DMS79 treated with DMSO at 0.1 percent for 48 hours (cell line): ENCODE measurements at places on chromosomes 7 and 10.

DNA sequence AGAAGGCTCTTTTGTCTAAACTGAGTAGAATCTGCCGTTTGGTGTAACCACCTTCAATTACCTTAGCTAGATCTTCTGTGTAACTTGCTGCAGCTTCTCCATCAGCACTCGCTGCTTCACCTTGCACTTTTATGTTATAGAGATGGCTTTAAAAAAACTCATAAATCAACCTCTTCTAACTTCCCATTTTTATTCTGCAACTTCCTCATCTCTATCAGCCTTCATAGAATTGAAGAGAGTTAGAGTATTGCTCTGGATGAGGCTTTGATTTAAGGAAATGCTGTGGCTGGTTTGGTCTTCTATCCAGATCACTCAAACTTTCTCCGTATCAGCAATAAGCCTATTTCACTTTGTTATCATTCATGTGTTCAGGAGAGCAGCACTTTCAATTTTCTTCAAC, 1131.9 kb upstream of the CELF2 start:
- no peak for DNase-seq

DNA sequence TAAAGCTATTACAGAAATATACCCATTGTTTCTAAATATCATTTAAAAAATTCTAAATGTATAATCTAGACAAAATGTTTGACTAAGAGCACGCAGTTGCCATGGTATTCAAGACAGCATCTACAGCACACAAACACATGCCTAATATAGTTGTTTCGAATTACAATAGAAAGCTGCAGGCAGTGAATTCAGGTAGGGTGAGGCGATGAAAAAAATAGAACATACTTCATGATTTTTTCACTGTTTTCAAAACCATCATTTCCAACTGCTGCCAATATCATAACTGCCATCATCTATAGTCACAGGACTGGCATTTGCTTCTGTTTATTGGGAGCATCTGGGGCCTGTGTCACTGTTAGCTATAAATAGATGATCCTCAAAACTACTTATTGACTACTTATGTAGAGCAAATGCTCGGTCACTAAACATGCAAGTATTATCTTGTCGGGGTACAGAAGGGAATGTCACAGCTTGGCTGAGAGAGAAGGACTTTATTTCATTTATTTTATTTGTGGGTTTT, 34.4 kb upstream of the OTUD1 start:
- no peak for DNase-seq

DNA sequence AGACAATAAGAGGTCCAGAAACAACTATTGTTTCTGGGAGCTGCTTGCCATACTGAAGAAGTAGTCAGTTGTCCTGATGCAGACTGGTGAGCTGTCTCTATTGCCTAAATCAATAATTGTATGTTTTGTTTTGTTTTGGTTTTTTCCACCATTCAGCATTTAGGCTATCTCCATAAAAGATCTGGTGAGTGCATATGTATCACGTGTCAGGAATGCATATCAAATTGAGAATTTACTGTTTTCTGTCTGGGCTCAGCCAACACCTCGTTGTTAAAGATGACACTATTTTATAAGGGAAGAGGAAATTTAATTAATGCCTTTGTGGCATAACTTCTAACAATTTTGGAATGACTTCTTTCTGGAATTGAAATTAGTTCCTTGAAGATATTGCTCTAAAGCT, 66.2 kb downstream of the SORCS1 start:
- DNase-seq: no peak

DNA sequence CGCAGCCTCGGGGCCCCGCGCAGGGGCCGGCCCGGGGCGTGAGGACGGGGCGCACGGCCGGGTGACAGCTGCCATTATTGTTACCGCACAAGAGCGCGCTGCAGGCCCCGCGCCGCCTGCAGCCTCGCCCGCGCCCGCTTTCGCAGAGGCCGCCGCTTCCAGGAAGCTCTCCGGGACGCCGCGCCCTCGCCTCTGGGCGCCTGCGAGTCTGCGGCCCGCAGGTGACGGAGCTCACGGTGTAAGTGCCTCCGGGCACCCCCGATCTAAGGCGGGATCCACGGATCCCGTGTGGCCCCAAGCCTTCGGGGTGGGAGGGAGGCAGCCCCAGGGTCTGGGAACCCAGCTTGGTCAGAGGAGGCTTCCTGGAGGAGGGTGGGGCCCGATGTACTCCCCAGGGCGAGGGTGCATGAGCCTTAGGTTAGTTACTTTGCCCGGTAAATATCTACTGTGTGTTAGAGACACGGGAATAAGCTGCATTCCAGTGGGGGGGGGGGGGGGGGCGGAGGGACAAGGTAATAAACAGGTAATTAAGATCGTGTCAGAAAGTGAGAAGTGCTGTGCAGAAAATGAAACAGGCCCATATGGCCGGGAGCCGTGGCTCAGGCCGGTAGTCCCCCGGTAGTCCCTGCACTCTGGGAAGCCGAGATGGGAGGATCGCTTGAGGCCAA, 638 bp downstream of the IQCE start:
- DNase-seq: no peak

GRCh38 chr7:151637781-151638261, 118.1 kb upstream of the RHEB start:
- DNase-seq: no peak

- no peak for DNase-seq
These were observed 75.3 kb downstream of the EPC1 start for GRCh38 chr10:32271617-32272016.

- peak; percentile 72 for DNase-seq
These were observed 25.1 kb downstream of the FAM13C start for GRCh38 chr10:59337201-59337652.

DNA sequence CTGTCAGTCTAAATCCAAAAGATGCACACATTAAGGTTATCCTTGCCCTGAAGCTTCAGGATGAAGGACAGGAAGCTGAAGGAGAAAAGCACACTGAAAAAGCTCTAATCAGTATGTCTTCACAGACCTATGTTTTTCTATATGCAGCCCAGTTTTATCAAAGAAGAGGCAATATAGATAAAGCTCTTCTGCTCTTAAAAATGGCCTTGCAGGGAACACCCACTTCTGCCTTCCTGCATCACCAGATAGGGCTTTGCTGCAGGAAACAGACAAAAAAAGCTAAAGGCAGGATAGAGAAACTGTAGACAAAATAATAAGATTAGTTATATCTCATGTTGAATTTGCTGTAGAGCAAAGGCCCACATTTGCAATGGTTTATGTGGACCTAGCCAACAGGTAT, 14.9 kb upstream of the IFIT1B start:
- DNase-seq: no peak

DNA sequence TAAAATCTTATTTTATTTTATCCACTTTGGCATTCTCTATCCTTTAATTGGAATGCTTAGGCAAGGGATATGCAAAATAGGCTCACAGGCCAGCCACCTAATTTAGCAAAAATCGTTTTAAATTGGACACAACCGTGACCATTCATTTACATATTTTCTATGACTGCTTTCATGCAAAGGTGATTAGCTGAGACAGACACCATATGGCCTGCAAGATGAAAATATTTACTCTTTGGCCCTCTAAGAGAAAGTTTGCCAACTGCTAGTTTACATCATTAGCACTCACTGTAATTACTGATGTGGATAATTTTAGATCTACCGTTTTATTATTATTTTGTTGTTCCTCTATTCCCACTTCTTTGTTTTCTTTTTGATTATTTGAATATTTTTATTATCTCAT, 375.5 kb upstream of the LRRTM3 start:
- DNase-seq: no peak

- DNase-seq: no peak
These were observed 24.6 kb upstream of the ANKRD2 start for GRCh38 chr10:97547962-97548361.

- DNase-seq: peak; percentile 33
These were observed 1.8 kb downstream of the GRK5 start for GRCh38 chr10:119209035-119209735.

GRCh38 chr7:87507446-87507845, 32.0 kb upstream of the ABCB4 start:
- DNase-seq: no peak

- DNase-seq: no peak
These were observed 74.3 kb upstream of the SHH start for GRCh38 chr7:155886391-155887173.

GRCh38 chr7:86768394-86768793, 124.7 kb downstream of the GRM3 start:
- no peak for DNase-seq

- DNase-seq: no peak
These were observed 86.2 kb upstream of the DDC start for GRCh38 chr7:50651271-50651989.

DNA sequence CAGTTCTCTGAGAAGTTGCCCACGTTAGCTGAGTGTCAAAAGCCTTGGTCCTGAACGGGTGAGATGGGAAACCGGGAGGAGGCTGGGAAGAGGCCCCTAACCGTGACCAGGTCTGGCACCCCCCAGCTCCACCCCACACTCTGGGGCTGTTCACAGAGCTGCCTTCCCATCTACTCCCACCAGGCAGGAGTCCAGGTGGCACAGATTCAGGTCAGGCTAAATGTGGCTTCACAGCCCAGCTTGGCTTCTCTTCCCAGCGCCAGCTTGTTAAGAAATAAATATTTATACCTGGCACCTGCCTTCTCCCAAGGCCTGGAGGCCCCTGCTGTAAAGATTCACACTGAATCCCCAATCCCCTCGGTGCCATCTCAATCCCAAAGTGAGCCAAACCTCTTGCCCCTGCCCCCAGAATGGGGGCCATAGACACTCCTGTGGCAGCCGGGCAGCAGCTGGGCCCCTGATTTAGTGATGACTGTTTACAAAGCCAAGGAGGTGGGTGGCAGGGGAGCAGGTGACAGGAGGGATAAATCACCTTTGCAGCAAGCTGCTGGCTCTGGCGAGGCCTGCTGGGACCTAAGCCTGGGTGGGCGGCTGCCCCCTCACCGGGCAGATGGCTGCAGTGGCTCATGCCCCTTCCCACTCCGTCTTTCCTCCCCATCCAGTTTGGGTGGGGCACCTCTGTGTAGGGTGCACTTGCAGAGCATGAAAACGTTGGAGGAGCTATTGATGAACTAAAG, 72.5 kb downstream of the GOLGA7B start:
- peak; percentile 51 for DNase-seq

DNA sequence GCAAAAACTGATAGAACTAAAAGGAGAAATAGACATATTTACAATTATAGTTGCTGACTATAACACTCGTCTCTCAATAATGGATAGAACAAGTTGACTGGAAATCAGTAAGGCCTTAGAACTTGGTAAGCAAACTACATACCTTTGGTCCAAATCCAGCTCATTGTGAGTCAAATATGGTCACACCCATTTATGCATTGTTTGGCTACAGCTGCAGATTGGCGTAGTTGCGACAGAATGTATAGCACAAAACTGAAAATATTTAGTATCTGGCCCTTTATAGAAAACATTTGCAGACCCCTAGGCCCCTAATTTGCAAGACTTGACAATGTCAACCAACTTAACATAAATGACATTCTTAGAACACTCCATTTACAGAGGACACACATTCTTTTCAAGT, 103.6 kb upstream of the EGR2 start:
- DNase-seq: no peak

GRCh38 chr7:67788669-67789068, 792.0 kb downstream of the TYW1 start:
- no peak for DNase-seq

- no peak for DNase-seq
These were observed 1167.6 kb downstream of the NXPH1 start for GRCh38 chr7:9600974-9601373.

DNA sequence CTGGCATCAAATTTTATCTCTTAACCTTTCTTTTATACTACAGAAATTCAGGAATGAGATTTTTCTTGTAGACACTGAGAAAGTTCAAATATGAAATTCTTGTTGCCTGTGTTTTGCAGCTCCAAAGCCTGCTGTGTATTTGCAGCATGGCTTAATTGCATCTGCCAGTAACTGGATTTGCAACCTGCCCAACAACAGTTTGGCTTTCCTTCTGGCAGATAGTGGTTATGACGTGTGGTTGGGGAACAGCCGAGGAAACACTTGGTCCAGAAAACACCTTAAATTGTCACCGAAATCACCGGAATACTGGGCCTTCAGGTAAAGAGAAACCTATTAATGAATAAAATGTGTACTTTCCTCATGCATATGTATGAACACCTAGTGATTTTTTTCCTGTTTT, 24.8 kb downstream of the LIPK start:
- DNase-seq: no peak

DNA sequence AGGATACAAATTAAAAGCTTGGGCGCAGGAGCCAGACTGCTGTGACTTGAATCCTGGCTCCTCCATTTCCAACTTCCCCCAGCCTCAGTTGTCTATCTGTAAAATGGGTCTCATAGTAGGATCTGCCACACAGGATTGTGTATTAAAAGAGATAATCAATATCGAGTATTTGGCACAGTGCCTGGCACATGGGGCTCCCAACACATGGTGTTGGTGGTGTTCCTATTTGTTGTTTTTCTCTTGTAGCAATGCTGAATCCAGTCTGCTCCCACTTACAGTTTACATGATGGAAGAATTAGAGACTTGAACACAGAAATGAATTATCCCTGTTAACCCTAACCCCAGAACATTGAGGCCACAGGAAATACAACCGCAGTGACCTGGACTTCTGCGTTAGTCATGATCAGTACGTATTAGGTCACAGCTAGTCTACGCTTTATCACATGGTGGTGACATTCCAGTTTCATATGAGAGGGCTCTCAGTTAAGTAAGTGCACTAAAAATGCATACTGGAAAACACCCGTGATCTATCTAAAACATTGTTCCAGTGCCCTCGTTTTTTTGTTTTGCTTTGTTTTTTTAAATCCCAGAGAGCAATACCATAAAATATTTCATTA, 169.5 kb upstream of the KLF14 start:
- DNase-seq: no peak

- no peak for DNase-seq
These were observed 137.7 kb downstream of the PTPRN2 start for GRCh38 chr7:158449942-158450341.

- no peak for DNase-seq
These were observed 221.1 kb downstream of the KCNMA1 start for GRCh38 chr10:77416311-77417135.

DNA sequence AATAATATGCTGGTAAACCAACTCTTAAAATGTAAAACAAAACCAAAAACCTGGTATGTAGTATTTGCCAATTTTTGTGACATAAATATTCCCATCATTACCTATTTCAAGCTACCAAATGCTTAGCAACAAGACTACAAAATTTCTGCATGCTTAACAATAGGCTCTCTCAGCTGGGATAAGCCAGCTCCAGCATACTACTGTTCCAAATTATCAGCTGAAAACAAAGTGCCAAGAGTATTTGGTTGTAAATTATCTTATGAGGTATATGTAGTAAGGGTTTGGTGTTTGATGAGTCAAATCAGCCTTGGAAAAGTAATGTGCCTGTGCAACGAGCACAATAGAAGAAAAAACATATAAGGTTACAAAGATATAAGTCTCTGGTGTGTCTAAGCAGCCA, 263.2 kb downstream of the HGF start:
- DNase-seq: no peak

DNA sequence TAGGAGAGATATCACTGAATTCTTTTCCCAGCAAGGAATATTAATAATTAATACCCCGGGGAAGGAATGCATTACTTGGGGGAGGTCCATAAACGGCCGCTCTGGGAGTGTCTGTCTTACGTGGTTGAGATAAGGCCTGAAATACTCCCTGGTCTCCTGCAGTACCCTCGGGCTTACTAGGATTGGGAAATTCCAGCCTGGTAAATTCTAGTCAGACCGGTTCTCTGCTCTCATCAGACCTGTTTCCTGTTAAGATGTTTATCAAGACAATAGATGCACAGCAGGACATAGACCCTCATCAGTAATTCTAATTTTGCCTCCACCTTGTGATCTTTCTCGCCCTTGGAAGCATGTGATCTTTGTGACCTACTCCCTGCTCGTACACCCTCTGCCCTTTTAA, 162.8 kb upstream of the KCND2 start:
- DNase-seq: no peak
